CD14-positive monocyte (primary cell): ENCODE measurements at places on chromosomes 3 and 15. TPM values are rescaled to one million over a fixed set of nuclear protein-coding genes. Genes with fewer than 3 reads are reported as not detected.
A peak's percentile ranks its signal among the peaks of the same experiment; 100 is the strongest.

CPN2 gene
- not detected for polyA plus RNA-seq

- no peak for DNase-seq
These were observed 281.3 kb downstream of the CLSTN2 start for GRCh38 chr3:140216249-140216648.

GRCh38 chr3:43144761-43145490 is 39.0 kb upstream of the POMGNT2 start:
- no peak for DNase-seq

- no peak for DNase-seq
These were observed 516.8 kb upstream of the PROK2 start for GRCh38 chr3:72301779-72302178.

- no peak for DNase-seq
These were observed 570.9 kb upstream of the IL12A start for GRCh38 chr3:159417761-159418160.

GRCh38 chr15:100861511-100861991 is 18.1 kb upstream of the ALDH1A3 start:
- DNase-seq = no peak

PLA2G4E gene
- not detected for polyA plus RNA-seq

DNA sequence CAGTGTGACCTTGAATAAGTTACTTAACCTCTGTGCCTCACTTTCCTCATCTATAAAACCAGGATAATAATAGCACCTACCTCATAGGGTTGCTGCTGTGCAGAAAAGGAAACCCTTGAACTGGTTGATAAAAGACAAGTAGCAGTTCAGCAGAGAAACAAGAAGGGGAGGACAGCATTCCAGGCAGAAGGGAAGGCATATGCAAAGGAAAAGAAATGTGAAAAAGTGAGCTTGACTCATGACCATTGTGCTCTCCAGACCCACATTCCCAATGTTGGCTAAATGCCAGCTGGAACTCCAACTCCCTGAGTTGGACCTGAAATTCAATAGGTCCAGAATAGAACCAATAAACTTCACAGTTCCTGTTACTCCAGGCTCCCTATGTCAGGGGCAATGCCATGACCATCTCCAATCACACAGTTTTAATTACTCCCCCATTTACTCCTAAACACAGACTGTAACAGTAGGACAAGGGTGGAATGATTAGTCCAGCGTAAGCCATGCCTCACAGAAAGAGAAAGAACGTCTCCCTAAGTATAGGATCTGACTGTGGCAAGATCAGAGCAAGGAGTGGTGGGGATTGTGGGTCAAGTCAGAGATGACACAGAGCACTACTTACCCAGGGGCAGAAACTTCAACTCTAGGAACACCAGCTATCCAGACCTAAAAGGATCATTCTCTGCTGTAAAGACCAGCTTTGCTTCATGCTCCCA is 26.9 kb downstream of the PRKAR2A start:
- no peak for DNase-seq

TRH gene
- 0.09 and 0.91 TPM in 2 replicates for polyA plus RNA-seq

DNA sequence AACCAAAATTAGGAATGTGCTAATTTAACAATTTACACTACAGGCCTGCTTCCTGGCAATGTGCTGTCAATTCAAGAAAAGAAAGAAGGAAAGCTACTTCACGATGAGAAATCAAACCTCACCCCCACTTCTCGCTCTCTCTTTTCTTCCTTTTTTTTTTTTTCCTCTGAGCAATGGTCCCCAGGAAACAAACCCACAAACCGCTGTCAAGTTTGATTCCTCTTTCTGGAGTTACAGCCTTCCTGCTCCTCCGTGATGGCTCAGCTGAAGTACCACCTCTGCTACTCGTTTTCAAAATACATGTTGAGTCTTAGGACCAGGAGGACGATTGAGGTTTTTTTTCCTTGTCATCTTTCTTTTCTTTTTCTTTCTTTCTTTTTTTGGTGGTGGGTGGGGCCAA is 3.4 kb upstream of the TRIM71 start:
- peak; percentile 61 for DNase-seq

GRCh38 chr15:40381818-40382529 is 547 bp upstream of the KNSTRN start:
- no peak for DNase-seq

DNA sequence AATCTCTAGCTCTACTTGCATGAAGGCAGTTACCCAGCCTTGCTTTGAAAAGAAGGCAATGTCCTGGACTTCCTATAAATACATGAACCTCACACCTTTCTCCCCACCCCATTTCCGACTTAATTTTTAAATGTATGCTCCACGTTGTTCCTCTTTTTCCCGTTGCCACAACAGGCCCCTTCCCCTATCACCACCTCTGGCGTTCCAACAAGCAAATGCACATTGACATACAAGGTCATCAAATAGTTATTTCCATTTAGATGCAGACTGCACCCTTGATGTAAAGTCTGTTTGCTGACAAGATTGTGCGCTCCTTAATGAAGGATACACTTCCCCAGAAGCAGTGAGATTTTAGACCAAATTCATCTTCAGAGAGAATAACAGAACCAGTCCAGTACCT is 260.7 kb upstream of the UMPS start:
- no peak for DNase-seq

DNA sequence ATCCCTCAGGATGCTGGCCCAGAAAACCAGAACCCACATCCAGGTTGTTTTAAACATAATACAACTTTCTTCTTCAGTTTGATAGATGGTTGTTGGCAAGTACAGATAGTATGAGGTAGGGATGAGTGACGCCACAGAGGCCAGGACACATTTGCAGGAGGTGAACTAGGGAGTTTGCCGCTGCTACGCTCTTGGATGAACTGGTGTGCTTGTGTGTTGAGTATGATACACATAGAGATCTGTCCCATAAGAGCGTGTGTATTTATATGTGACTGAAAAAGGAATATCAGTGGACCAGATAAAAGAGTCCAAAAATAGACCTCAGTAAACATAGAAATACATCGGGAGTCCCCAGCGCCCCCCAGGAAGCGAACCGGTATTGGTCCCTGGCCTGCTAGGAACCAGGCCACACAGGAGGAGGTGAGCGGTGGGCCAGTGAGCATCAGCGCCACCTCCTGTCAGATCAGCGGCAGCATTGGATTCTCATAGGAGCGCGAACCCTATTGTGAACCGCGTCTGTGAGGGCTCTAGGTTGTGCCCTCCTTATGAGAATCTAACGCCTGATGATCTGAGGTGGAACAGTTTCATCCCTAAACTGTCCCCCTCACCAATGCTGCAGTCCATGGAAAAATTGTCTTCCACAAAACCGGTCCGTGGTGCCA is 98.1 kb downstream of the LRRK1 start:
- DNase-seq = no peak

DNA sequence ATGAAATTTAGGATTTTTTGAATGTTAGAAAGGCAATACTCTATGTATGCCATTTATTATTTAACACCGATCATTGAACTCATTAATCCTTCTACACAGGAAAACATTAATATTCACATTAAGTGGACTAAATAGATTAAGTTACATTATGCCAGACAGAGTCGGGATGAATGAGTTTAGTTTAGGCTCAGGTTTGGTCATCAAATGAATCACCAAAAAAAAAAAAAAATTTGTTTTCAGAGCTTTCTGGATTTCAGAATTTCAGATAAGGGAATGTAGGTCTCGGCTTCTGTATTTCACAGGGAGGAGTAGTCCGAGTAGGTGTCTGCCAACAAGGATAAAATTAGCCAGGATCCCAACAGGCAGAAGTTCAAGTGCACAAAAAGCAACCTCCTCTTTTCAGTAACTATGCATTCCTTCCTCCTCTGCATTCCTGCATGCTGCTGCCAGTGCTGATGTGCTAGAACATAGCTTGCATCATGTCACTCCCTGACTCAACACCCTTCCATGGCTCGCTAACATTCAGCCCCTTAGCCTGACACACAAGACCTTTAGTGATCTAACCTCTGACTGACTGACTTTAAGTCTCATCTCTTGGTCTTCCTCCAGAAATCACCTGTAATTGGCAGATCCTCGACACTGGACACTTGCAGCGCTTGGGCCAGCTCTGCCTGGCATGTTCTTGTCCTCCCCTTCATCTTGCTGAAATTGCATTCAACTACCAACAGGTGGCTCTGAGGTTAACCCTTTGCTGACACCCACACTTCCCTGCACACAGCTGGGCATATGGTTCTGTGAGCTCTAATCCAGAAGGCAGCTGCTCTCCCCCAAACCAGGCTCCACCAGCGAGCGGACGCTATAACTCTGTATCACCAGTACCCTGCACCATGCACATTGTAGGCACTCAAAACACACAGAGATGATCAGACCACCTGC is 145.4 kb upstream of the PROK2 start:
- DNase-seq = no peak

CHAC1 gene
- not detected for polyA plus RNA-seq

HHATL gene
- polyA plus RNA-seq = not detected in 2 replicates

PARP6 gene
- 13.5 TPM for polyA plus RNA-seq

DNA sequence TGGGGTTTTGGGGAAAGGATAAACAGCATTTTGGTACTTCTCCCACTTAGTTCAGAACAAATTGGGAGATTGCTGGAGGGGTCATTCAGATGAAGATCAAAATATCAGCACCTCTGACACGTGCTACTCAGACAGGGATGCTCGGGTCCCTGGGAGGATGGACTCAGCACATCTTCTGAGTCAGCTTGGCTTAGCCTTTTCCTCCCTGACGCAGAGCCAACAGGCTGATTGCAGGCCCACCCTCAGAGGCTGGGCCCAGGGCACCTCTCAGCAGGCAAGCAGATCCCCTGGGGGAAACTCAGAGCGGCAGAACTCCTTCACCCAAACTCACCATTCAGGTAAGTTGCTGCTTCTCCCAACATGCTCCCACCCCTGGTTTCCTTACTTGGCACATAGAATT is 304.9 kb downstream of the TLE3 start:
- no peak for DNase-seq

DNA sequence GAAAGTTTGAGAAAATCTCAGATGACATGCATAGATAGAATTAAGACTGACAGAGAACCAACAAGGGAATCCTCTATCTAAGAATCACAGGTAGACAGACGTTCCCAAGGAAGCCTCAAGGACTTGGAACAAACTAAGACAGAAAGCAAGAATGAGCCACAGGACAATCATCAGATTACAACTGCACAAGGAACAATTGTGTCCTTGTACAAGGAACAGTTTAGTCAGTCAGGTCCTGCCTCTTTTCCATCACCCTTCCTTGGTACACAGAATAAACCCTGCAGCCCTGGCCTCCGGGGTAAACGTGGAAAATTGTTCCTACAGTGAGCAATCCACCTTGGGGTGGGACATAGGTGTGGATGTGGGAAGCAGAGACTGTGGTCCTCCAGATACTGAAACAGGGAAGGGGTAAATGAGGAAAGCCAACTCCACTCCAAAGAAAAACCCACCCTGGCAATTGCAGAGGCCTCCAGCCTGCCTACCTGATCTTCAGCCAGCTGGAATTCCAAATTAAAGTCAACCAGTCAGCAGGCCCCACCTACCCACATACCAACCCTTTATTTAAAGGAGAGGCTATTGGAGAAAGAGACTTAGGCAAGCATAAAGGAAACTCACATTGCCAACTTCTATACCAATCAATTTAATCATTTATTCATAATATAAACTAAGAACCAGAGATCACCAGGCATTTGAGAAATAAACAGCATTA is 73.4 kb downstream of the ULK4 start:
- no peak for DNase-seq

HRG gene
- polyA plus RNA-seq = not detected

DNA sequence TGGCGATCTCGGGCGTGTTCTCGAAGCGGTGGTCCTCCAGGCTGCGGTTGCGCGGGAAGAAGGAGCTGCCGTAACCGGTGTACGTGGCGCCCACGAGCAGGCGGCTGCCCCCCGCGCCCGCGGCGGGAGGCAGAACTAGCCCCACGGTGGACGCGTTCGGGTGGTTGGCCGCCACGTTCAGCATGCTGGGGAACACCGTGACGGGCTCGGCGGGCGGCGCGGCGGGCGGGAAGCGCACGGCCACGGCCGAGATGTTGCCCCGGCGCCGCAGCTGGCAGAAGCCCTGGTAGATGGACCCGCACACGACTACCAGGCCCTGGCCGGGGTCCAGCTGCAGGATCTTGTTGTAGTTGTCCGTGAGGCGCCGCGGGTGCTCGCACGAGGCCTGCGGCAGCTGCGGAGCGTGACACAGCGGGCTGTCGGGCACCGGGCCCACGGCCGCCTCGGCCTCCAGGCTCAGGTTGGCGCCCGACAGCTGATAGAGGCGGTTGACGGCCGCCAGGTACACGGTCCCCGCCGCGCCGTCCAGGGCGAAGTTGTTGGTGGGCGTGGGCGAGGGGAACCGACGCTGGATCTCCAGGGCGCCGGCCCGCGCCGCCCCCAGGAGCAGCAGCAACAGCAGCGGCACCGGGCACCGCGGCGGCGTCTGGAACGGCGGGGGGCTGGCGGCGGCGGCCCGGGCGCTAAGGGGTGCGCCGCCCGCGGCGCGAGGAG is 397 bp downstream of the PLXND1 start:
- no peak for DNase-seq

GRCh38 chr3:57434041-57434440 is 110.1 kb downstream of the DNAH12 start:
- DNase-seq = no peak

DNA sequence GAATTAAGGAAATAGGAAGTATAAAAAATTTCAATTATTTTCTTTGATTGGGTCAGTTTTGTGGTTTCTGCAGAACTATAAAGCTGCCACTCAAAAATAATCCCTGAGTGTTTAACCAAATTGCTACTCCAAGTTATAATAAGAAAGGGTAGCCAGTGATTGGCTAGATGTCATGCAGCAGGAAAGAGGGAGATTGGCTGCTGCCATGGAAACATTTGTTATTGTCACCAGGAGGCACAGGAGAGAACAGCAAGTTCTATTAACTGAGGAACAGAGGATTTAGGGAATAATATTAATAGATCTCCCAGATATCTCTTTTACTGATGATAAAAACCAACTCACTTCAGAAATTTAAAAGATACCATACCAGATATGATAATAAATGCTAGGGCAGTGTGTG is 42.6 kb downstream of the CLDN1 start:
- no peak for DNase-seq

DNA sequence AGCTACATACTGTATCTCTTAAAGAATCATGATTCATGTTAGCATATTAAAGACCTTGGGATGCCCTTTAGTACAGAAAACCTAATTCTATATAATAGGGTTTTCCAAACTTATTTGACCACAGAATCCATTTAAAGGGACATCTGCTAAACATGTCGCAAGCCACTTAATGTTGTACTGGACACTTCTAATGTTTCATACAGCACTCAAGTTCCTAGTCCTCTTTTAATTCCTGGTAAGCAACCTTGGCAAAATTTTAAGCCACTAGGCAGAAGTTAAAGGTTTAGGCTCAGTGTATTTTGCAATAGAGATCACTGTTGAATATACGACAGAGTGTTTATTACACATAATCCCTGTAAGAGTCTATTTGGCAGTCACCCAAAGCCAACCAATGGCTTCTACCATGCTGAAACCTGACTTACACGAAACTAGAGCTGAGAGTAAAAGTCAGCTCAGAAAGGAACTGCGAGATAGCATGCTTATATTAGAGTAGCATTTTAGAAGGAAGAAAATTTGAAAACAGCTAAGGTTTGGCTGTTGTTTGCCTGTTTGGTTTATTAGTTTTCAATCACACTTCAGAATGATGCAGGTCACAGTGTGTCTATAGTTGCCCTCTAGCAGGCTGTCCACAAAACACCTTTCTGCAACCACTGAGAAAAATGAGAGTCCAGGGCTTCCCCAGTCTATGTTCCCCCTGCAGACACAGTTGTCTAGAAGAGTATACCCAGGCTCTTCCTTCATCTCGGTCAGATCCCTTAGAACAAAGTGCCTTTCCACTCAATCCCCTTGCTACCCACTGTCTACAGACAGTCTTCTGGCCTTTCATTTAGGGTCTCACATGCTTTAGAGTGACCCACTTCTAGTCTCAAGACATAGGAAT is 104.4 kb downstream of the FMN1 start:
- no peak for DNase-seq

TRA2B gene
- 99.9 TPM for polyA plus RNA-seq
